ENCODE measurements at places on chromosomes 16 and 17.

GRCh38 chr17:82170412-82170961 lies 42.2 kb downstream of the CCDC57 start:
- no peak for DNase-seq

- DNase-seq: no peak
Observed at GRCh38 chr16:49116873-49117272, 164.8 kb downstream of the CBLN1 start.

- no peak for DNase-seq
Observed at GRCh38 chr17:66240013-66240412, 10.8 kb upstream of the APOH start.

- DNase-seq: peak; percentile 63
Observed at GRCh38 chr16:53821957-53822625, 118.1 kb downstream of the FTO start.

DNA sequence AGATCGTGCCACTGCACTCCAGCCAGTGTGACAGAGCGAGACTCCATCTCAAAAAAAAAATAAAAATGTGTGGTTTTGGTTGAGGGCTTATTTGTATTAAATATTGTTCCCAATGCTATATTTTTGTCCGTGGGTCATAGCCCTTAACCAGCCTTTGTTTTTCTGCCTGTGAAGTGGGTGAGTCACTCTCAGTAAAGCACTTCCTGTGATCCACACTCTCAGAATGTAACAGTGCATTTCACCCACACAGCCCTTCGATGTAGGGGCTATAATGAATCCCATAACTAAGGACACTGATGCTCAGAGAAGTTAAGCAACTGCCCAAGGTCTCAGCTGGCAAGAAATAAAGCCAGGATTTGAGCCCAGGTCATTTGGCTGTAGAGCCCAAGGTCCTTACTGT lies 34.7 kb upstream of the POLR3E start:
- DNase-seq: no peak

DNA sequence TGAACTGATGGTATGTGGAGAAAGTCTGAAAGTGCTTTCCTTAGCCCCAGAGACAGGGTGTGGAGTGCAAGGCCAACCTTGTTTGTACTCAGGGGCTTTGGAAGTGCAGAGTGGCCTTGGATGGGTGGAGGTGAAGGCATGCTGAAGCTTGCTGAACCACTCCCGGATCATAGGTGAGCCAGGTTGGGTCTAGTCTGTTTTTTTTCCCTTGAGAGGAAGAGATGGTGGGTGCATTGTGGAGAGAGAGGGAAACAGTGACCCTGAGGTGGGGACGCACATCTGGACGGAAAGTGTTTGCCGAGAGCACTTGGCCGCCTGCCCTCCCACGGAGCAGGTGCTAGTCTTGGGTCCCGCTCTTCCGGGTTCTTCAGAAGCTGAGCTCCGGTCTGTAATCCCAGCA lies 12.5 kb downstream of the ABAT start:
- DNase-seq: no peak

DNA sequence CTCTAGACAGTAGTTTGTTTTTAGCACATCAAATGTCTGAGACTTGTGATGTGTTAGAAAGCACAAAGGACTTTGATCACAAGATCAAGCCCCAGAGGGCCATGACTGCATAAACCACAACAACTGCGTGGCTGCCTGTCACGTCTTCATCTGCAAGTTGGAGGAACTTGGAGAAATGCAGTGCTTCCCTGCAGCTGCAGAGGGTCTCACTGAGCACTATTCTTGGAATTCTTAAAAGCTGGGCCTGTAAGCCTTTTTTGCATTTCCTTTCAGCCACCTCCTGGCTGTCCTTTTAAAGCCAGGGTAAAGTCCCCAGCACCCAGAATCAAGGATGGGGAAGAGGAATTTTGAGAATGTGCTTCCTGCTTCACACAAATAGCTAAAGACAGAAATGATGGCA lies 431.3 kb downstream of the MAF start:
- DNase-seq: no peak

DNA sequence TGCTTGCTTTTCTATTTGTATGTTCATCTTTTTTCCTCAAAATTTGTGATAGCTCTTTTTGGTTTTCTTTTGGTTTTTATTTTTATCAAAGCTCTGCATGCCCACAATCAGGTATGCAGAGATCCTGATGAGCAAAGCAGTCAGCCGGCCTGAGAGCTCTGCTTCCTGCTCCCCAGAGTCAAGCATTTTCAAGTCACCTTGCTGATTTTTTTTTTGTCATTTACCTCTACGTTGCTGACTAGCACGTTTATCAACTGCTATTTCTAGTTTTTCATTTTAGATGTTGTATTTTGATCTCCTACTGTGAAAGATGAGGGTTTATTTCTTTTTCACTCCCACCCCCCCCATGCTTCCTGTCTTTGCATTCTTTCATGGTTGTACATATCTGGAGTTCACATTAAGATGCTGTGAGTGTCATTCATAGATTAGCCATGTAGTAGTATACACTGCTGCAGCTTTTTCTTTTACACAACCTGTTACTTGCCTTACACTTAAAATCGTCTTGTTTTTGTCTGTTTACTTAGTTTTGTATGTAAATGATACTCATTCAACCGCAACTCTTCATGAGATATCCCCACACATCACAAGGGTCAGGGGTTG lies 196.2 kb downstream of the LGALS9B start:
- no peak for DNase-seq

GRCh38 chr16:17364319-17365210 lies 106.2 kb downstream of the XYLT1 start:
- peak; percentile 96 for DNase-seq

GRCh38 chr16:28087140-28087660 lies 23.7 kb upstream of the GSG1L start:
- DNase-seq: no peak

GRCh38 chr16:14306485-14307058 lies 235.5 kb downstream of the MRTFB start:
- no peak for DNase-seq

DNA sequence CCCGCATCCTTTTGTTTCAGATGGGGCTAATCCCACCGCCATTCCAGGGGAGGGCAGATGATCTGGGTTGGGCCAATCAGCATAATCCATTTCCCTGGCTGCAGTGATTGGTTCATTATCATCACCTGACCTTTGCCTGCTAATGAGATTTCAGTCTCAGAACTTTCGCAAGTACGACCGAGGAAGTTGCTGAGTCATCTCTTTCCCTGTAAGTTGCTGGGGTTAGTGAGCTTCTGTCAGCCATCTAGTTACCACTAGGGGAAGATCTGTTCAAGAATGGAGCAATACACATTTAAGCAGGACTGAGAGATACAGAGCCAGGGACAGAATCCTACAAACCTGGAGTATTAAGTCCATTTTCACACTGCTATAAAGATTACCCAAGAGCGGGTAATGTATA lies 65.3 kb upstream of the NUDT7 start:
- DNase-seq: no peak

GRCh38 chr16:69706256-69706974 lies 19.9 kb downstream of the NQO1 start:
- no peak for DNase-seq

GRCh38 chr17:48002266-48002915 lies 31.5 kb downstream of the CDK5RAP3 start:
- DNase-seq: peak; percentile 47

- DNase-seq: no peak
Observed at GRCh38 chr17:48322060-48322459, 108.0 kb downstream of the SKAP1 start.

- no peak for DNase-seq
Observed at GRCh38 chr17:82593590-82594087, 54.6 kb downstream of the WDR45B start.

DNA sequence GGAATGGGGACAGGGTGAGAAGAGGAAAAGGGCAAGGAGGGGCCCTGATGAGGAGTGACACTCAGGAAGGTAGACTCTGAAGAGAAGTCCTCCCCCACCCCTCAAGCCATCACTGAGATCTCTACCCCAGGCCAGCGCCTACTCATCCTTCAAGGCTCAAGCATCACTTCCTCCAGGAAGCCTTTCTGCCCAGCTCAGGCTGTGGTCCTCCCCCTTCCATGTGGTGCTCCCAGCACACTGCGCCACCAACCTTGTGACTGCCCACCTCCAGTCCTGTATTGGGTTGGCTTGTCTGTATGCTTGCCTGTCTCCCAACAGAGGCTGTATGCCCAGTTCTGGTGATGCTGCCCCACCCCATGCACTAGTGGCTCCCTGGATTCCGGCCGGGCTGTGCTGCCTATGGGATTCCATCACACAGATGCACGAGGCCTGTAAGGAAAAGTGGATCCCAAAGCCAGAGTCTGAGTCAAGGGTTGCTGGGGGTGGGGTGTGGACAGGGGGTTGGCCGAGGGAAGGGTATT lies 19.8 kb upstream of the ZFP90 start:
- no peak for DNase-seq

DNA sequence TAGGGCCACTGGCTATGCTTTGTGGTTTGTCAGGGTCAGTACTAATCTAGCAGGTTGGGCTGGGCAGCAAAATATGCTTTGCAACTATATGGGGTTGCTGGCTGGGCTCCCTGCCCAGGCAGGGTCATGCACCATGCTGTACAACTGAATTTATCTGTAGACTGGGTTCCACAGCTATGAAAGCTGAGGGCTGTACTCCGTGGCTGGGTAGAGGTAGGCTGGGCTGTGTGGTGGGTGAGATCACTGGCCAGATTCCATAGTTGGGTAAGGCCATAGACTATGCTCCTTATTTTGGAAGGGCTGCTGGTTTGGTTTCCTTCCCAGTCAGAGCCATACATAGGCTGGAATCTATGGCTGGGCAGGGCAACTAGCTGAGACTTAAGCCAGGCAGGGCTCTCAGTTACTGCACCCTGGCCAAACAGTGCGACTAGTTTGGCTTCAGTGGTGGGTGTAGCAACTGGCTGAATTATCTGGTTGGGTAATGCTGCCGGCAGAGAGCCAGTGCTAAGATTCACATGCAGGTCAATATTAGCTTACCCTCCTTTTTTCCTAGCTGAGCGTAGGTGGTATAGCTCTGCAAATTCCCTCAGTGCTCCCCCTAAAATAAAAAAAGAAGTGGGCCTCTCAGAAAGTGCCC lies 769.1 kb upstream of the CDH8 start:
- DNase-seq: no peak

- DNase-seq: no peak
Observed at GRCh38 chr16:50681021-50681885, at the start of gene SNX20. SNX20 (minus strand) TSS chr16:50681312; CDS start chr16:50677526, 3,786 bp downstream.

DNA sequence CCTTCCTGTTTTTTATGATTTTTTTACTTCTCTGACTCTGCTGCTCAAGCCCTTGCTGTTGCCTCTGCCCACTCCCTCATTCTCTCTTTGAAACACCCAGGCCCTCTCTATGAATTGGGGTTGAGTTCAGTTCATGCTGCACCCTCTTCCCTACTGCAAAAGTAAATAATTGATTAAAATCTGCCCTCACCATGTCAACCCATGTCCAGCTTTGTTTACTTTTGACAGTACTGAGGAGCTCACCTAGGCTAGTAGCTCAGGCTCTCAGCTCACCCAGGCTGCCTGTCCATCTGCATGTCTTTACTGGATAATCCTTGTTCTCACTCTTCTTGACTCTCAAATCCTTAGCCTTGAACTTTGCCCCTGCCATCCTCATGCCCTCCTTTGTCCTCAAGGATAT lies 95.2 kb downstream of the SPACA3 start:
- DNase-seq: no peak

GRCh38 chr17:50117202-50118051 lies 12.5 kb downstream of the SAMD14 start:
- DNase-seq: no peak

- no peak for DNase-seq
Observed at GRCh38 chr16:58137581-58137980, 8.4 kb upstream of the CFAP20 start.

Data from skeletal muscle cell (primary cell).